Type B pancreatic cell (in vitro differentiated cells): ENCODE measurements at places on chromosomes 12 and 14.

- DNase-seq: no peak
These were observed 26.5 kb upstream of the RIC8B start for GRCh38 chr12:106747973-106748436.

GRCh38 chr12:116186482-116187150, 90.9 kb downstream of the MED13L start:
- no peak for DNase-seq

DNA sequence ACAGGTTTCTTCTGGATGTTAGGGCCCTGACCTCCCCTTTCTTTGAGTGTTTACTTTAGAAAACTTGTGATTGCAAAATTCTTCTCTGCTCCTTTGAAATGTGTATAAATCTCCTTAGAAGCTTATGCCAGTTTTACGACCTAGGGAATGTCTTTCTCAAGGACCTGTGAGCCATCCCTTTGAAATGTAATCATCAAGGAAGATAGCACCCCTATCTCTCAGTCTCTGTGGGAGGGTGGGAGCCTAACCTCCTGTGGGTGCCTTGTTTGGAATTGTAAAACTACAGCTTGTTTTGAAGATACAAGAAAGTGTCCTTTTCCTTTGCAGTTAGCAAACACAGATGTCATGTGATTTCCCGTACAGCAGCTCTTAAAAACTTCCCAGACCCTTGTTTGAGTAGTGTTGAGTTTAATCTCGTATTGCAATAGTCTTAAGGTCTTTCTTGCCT, 3.3 kb downstream of the OR10AD1 start:
- no peak for DNase-seq

- DNase-seq: no peak
These were observed 6.0 kb downstream of the GPR132 start for GRCh38 chr14:105059035-105059924.

DNA sequence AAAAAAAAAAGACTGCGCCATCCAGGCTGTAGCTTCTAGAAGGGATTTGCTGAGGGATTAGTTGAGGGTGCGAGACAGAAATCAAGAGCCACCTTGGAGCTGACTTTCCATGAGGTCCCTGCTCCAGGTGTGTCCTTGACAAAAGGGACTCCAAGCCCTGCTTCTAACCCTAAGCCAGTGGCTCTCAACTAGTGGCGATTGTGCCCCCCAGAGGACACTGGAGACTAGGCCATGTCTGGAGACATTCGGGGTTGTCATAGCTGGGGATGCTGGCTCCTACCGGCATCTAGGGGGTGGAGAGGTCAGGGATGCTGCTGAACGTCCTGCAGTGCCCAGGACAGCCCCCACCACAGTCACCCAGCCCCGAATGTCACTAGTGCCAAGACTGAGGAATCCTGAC, 40.6 kb downstream of the SPRING1 start:
- DNase-seq: no peak
